ENCODE measurements at places on chromosomes 5 and 9.
A peak's percentile ranks its signal among the peaks of the same experiment; 100 is the strongest.

- no peak for DNase-seq
These were observed 605.9 kb upstream of the FAM174A start for GRCh38 chr5:99929067-99929805.

DNA sequence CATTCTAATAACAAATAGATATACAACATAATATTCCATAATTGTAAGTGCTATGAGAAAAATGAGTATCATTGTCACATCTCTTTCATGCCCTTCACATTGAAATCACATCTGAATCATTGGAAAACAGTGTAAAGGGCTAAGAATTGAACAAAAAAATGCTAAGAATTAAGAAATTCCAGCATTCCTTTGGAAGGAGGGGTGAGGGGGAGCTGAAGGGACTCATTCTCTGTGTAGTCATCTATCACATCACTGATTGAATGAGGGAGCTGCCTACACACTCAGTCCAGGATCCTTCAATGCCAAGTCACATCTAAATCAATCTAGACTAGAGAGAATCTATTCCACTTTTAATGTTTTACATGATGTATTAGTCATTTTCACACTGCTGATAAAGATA lies 286.6 kb downstream of the DTWD2 start:
- DNase-seq, result no peak

DNA sequence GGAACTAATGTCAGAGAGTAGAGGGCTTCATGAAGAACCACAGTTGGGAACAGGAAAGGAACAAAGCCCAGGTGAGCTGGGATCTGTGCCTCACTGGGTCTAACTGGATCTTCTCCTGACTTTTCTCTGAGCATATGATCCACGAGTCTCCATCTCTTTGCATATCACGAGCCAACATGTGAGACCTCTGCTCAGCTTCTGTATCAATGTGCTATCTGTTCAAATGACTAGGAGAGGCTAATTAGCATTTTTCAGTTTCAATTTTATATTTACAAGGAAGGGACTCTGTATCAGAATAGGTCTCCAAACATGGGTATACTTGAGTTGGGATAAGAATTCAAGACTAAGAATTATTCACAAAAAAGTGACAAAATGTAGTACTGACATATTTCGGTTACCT lies 73.8 kb upstream of the SGCD start:
- no peak for DNase-seq

GRCh38 chr5:35694481-35694880 lies 76.8 kb downstream of the SPEF2 start:
- DNase-seq, result no peak

DNA sequence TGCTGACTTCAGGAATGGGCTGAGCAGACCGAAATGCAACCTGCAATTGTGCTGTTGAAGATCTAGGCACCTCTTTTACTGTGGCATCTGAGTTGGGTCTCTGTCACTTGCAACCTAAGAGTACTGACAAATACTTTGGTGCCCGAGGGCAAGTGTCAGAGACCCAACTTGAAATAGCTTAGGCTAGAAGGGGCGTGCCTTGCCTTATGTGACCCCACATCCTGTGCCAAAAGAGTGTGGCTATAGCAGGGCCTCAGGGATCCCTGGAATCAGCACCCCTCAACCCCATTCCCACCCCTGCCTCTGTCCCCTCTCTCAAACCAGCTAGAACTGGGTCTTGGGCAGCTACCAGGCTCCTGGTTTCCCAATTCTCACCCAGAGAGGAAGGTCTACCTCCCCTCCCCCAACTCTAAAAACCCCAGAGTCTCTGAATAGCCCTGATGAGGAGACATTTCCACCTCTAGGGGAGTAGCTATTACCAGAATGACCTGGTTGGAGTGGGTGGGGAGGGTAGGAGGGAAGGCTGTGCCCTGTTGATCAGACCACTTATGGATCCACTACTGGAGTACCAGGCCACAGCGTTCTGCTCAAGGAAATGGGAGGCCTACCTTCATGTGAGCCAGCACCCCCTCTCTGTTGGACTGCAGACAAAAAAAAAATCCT lies 17.5 kb downstream of the RAI14 start:
- DNase-seq, result no peak

DNA sequence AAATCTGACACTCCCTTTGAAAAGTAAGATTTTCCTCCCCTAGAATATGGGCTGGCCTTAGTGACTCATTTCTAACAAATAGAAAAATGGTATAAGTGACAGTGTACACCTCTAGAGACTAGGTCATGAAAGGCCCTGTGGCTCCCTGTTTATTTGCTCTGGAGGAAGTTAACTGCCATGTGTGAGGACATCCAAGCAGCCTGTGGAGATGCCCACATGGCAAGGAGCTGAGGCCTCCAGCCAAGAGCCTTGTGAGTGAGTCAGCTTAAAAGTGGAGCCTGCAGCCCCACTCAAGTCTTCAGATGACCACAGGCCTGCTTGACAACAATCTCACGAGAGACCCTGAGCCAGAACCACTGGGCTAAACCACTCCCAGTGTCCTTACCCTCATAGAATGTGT lies 128.1 kb upstream of the LHFPL2 start:
- no peak for DNase-seq

GRCh38 chr9:94908011-94908563 lies 181.6 kb downstream of the AOPEP start:
- DNase-seq, result no peak

DNA sequence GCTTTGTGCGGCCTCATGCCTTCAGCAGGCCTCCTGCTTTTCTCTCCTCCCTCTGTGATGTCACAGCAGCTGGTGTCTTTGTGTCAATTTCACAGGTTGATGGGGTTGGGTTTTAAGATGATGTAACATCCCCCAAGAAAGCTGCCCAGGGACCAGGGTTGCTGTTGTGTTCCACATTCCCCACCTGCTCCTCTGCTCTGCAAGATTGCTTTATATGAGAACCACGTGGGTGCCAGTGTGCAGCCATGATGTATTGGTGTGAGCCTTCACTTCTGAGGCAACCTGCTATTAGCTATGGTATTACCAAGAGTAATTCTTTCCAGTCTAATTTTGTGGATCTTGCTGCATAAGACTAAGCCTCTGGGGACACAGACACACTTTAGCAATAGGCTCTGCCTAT lies 213.0 kb upstream of the ADAMTS16 start:
- no peak for DNase-seq

- peak; percentile 22 for DNase-seq
These were observed 10.0 kb upstream of the C5 start for GRCh38 chr9:121059998-121060636.

- no peak for DNase-seq
These were observed 97.4 kb upstream of the IFNK start for GRCh38 chr9:27426511-27427271.

GRCh38 chr5:137216976-137217598 lies 282.0 kb downstream of the SPOCK1 start:
- no peak for DNase-seq

Measured in NCI-H1417 treated with DMSO at 0.1 percent for 48 hours (cell line).